ENCODE measurements at places on chromosomes 3 and 15.

DNA sequence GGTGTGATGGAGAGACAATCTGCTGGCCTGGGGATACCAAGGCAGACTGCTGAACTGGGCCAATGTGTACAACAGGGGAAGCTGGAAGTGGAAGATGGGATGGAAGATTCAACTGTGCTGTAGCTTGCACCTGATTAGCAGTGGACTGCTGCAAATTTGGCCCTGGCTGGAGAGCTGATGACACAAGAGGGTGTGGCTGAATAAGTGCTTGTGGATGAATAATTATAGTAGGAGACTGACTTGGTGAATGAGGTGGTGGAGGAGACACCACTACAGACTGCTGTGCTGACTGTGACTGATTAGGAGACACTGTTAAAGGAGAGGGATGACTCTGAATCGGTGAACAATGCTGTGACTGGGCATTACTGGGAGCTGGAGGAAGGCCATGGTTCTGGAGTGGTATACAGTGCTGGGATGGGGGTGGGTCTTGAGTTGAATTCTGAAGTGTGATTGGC, 52.5 kb downstream of the PHC3 start:
- DNase-seq, result peak; percentile 64

DNA sequence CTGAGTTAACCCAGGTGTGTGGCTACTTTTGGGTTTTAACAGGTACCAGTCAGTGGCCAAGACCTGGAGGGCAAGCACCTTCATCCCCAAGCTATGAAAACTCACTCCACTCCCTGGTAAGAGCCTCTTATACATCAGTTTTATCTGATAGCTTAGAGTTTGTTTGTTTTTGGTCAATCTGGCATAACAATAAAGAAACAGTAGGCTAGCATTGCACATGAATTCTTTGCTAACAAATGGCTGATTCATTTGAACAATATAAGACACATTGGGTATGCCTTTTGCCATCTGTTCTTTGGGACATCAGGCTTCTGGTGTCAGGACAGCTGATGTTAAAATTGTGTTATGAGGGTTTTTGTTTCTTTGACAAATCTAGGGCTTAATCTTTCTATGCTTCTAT, 125.0 kb upstream of the CGNL1 start:
- DNase-seq, result peak; percentile 37

DNA sequence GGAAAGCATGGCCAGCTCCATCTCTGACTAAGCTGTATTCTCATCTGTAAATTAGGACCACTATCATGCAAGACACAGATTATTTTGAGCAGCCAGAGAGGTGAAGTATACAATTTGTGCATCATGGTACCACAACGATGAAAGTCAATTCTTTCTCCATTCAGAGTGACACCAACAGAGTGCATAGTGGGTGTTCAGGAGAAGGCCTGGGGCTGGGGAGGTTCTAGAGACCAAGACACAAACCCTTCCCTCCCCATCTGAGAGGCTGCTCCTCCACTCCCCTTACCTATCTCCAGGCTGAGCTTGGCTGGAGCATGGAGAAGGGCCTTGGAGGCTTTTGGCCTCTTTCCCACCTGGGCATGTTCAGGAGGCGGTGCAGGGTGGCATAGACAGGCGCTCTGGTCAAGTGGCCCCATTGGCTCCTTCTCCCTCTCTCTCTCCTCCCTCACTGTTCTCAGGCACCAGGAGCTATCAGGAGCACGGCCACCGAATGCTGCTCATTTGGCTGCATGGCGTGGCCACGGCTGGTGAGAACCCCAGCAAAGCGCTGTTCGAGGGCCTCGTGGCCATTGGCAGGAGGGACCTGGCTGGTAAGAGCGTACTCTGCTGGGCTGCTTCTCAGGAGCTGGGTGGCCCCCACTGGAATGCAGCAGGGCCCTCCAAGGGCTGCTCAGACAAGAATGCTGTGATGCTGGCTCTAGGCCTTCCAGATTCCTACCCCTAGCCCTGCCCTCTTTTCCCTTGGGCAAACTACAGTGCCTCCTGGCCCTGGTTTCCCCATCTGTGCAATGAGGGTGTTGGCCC, 37.9 kb downstream of the ANKDD1A start:
- no peak for DNase-seq

- no peak for DNase-seq
Observed at GRCh38 chr3:59878038-59878427, 828.2 kb upstream of the CFAP20DC start.

GRCh38 chr15:26475554-26475953, 297.3 kb downstream of the GABRB3 start:
- DNase-seq, result no peak

- no peak for DNase-seq
Observed at GRCh38 chr15:42065033-42065432, 29.3 kb downstream of the PLA2G4D start.

- DNase-seq, result no peak
Observed at GRCh38 chr3:164732166-164732565, 346.1 kb downstream of the SI start.

GRCh38 chr3:87361956-87362355, 85.6 kb upstream of the POU1F1 start:
- DNase-seq, result no peak

- no peak for DNase-seq
Observed at GRCh38 chr3:178202194-178202593, 334.0 kb upstream of the KCNMB2 start.

DNA sequence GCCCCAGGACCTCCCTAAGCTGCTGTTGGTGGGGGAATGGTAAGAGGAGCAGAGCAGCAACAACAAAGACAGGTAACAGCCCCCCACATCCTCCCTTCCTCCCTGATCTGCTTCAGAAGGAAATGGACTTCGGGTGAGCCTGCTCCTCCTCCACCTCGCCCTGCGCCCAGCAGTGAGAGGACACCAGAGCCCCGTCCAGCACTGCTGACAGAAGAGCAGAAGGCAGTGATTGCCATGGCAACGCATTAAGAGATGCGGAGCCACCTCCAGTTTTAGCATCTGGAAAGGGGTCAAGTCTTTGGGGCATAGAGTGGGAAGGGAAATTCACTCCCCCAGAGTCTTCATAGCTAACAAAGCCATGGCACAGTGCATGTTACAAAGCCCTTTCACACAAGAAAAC, 77.6 kb upstream of the HRH1 start:
- DNase-seq, result no peak

- DNase-seq, result no peak
Observed at GRCh38 chr3:48558493-48559134, 2.0 kb upstream of the PFKFB4 start.

- peak; percentile 25 for DNase-seq
Observed at GRCh38 chr3:182795389-182795782, 2.1 kb downstream of the ATP11B start.

- peak; percentile 56 for DNase-seq
Observed at GRCh38 chr15:38275959-38276358, 23.3 kb downstream of the SPRED1 start.

DNA sequence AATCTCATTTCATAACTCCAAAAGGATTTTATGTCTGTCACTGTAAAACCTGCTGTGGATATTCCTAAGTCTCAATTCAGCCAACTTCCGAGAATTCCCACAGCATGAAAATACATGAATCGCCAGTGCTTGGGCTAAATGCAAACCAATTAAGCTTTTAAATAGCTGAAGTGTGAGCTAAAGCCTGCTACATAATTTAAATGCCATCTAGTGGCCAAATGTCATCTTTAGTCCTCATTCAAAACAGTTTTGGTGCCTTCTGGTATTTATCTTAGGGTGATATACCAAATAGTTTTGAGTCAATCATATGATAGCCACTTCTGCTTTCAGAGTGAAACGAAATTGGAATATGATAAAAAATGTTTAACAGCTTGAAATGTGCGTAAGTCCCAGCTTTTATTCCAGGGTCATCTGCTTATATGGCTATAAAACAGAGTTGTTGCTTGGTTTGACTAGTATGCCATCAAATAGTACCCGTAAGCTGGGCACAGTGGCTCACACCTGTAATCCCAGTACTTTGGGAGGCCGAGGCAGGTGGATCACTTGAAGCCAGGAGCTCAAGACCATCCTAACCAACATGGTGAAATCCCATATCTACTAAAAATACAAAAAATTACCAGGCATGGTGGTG, 41.8 kb upstream of the CCNL1 start:
- DNase-seq, result peak; percentile 63

DNA sequence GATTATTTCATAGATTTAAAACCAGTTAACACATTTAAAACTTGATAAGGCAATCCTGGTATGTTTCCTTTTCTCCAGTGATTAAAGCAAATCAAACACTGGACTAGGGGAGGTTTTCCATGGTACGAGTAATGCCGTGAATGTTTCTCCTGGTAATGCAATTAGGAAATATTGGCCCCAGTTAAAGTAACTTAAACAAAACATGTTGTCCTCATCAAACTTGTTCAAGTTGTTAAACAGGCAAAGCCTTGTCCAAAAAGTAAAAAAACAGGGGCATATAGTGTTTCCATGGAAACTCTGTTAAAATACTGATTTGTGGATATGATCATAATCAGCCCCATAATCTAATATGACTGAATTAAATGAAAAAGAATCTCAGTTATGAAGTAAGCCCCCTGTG, 13.1 kb upstream of the LRTM1 start:
- no peak for DNase-seq

GRCh38 chr3:157135671-157136396, 24.1 kb downstream of the CCNL1 start:
- peak; percentile 92 for DNase-seq

DNA sequence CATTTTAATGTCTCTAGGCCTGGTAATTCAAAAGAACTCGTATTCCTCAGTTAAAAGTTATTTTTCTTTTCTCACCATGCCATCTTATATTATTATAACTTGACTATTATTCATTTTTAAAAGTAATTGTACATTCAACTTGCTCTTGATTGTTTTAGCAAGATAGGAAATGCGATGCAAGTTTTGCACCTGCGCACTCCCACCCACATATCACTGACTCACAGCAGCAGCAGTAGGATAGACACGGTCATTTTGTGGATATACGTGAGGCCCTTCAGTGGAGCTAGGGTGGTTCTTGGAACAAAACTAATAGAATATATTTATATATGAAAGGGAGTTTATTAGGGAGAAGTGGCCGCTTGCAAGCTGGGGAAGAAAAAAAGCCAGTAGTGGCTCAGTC, 95.5 kb upstream of the UBE3A start:
- DNase-seq, result no peak

DNA sequence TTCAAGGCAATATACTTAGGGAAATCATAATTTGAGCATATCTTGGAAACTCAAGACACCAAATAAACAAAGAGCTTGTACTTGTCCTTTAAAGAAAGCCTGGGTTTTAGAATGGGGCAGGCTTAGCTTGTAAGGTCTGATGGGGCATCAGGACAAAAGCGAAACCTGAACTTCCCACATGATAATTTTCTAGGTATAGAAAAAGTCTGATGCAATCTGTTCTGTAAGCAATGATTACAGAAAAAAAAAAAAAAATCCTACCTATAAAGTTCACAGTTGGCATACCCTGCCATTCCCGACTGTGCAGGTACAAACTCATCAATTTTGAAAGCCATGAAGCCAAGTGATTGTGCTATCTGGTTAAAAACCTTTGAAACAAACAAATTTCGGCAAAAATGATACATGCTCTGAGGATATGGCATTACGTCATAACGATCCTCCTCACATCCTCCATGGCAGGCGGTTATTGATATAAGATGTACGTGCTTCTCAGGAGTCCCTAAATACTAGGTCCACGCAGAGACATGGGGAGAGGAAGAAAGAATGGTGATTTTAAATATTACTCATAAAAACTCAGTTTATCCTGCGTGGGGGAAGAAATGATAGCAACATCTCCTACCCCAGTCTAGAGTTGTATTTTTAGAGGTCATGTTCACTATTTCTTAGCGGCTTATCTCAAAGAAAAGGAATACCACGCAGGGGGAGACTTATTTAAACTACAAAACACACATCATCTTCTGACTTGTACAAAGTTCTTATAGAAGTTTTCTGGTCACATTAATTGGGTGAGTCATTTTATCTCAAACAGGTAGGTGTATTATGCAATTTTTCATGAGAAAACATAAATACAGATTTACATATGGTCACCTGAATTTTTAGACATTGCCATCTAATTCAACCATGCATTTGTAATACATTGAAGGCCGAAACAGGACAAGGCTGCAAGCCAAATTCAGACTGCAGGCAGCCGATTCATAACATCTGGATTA, 27.0 kb downstream of the MB21D2 start:
- no peak for DNase-seq

Measured in fibroblast of mammary gland (primary cell).